AG09309 (cell line): ENCODE measurements at places on chromosomes 6 and 20.

- no peak for DNase-seq
Measured at GRCh38 chr6:129491436-129491835, 218.5 kb downstream of the ARHGAP18 start.

- DNase-seq, result no peak
Measured at GRCh38 chr6:87319271-87319987, 3.0 kb upstream of the SMIM8 start.

- DNase-seq, result peak; percentile 31
Measured at GRCh38 chr6:130935978-130936377, 108.8 kb downstream of the SMLR1 start.

GRCh38 chr6:505374-505773, 113.8 kb downstream of the IRF4 start:
- DNase-seq, result no peak

- DNase-seq, result no peak
Measured at GRCh38 chr20:64279826-64280459, 24.4 kb downstream of the PCMTD2 start.

DNA sequence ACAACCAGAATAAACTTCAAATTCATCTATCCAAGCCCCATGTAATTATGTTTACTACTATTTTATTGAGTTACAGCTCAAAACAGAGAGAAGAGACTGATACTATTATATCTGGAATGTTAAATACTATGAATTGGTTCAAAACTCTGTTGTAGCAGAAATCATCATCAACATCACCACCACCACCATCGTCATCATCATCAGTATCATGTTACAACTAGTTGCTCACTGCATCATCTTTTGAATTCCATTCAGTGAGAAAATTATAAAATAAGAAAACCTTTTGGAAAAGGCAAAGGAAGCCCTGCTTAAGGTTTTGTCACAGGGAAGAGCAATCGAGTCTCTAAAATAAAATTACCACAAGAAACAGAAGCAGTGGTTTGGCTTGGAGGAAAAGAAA, 36.2 kb upstream of the THEMIS start:
- DNase-seq, result no peak

DNA sequence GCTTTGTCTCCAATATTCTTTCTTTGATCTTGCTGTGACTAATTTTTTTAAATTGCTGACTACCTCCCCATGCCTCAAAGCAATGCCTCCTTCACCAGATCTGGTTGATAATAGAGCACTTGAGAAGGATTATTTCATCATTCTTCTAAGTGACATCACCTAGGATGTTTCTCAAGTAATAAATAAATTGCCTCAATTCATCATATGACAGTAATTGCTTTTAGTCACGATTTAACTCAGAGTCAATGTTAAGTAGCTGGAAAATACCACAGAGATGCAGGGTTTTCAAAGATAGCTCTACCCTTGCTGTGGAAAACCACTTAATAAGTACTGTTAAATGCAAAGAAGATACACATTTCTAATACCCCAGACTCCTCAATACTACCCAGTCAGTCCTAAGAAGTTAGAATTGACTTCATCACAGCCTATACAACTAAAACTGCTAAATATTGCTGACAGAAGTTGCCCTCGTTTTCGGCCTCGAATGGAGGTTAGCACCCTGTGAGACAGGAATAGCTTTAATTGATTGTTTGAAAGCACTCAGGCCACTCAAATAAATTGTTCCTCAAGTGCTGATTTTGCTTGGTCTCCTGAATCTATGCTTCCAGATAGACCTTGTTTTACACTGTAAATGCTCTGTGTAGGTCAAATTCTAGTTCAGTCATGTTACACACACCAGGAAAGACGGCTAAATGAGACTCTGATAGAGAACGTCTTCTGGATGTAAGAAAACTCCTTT, 640.6 kb upstream of the CHD6 start:
- no peak for DNase-seq

DNA sequence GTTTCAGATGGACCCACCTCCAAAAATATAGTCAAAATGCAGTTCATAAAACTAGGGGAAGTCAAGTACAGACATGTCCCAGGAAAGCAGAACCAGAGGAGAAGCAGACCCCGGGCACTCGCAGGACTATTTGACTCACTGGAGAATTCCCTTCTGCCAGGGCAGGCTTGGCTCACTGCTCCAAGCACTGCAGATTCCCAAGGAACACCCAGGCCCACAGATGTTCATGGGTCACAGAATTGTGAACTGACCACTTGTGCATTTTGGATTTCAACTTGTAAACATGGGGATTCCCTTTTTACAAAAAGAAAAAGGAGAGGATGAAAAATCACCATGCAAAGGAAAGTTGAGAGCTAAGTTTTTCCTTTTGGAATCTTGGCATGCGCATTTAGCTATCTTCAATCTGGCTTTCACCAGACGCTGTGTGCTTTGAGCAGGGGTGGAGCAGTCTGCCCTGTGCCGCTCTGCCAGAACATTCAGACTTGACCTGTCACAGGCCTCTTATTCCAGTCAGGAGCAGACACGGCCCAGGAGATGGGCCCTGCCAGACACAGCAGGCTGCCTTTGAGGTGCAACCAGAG, 237.5 kb upstream of the TAB2 start:
- DNase-seq, result no peak

GRCh38 chr6:63806573-63806913, 170.9 kb downstream of the PHF3 start:
- no peak for DNase-seq

GRCh38 chr6:25454136-25454535, 175.0 kb downstream of the CARMIL1 start:
- no peak for DNase-seq

DNA sequence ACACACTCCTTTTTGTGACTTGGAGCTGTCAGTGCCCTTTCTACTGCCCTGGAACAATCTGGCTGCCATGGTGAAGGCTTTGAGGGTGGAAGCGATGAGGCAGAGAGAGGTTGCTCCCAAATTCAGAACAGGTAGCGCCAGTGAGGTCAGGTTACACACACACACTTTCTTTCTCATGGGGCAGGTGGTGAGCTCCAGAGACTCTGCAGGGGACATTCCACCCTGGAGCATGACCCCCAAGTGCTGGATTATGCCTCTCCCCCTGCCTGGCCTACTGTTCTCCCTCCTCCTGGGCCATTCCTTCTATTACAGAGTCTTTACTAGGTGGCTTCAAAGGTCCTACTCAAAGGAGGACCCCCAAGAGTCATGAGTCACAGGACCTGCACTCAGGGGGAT, 98.0 kb downstream of the EYA2 start:
- DNase-seq, result no peak

DNA sequence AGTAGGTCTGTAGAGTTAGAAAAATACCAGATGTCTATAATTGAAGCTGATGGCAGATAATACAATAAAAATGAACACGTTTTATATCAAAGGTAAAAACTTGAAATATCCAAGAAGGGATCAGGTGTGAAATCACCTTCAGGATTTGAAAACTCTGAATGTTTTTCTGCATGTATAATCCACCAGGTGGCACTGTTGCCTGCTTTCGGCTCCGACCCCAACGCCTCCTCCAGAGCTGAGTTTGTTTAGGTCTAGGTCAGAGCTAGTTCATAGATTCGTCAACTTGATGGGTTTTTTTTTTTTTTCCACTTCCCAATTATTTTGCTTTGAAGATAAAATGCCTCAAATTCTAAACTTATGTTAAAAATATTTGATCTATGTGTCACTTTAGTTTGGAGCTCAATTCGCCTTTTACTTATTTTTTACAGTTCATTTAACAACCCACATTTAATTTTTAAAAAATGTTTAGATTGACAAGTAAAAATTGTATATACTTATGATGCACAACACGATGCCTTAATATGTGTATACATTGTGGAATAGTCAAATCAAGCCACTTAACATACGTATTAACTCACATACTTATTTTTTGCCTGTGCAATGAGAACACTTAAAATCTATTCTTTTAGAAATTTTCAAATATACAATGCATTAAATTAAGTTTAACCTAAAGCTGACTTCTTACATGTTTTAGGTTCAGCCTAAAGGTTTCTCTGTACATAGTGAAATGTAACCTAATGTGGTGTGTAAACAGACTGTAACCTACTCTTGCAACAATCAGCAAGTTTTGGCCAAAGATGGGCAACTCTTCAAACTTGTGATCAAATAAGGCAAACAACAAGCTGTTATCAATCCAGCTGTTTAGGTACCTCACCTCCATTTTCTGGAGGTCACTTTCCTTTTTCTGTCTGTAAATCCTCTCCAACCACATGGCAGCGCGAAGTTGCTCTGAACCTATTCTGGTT, 39.4 kb upstream of the ENPP4 start:
- peak; percentile 5 for DNase-seq

DNA sequence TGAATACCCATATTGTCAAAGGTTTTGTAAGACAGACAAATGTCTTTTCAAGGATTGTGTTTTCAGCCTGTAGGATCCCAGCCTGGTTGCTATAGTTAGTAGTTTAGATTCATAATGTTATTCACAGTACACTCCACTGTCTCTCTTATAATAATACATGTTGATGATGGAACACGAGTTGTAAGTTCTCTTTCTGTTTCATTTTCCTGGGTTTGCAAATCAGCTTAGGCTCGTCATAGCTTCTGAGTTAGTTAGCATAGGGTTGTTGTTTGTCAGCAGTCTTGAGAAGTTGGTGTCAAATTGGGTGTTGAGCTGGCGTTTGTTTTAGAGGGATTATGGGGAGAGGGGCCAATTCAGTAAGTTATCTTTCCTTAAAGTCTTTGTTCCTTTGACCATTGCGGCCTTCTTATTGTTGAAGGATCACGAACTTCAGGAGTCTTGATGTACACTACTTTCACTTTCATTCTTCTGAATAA, 45.8 kb downstream of the QKI start:
- no peak for DNase-seq

- no peak for DNase-seq
Measured at GRCh38 chr20:45449528-45449927, 20.0 kb upstream of the WFDC2 start.

- no peak for DNase-seq
Measured at GRCh38 chr6:112087916-112088315, 525 bp downstream of the FAM229B start.

GRCh38 chr6:40788661-40789655, 201.8 kb upstream of the LRFN2 start:
- DNase-seq, result no peak

GRCh38 chr20:44034965-44035635, 120.4 kb downstream of the TOX2 start:
- no peak for DNase-seq

DNA sequence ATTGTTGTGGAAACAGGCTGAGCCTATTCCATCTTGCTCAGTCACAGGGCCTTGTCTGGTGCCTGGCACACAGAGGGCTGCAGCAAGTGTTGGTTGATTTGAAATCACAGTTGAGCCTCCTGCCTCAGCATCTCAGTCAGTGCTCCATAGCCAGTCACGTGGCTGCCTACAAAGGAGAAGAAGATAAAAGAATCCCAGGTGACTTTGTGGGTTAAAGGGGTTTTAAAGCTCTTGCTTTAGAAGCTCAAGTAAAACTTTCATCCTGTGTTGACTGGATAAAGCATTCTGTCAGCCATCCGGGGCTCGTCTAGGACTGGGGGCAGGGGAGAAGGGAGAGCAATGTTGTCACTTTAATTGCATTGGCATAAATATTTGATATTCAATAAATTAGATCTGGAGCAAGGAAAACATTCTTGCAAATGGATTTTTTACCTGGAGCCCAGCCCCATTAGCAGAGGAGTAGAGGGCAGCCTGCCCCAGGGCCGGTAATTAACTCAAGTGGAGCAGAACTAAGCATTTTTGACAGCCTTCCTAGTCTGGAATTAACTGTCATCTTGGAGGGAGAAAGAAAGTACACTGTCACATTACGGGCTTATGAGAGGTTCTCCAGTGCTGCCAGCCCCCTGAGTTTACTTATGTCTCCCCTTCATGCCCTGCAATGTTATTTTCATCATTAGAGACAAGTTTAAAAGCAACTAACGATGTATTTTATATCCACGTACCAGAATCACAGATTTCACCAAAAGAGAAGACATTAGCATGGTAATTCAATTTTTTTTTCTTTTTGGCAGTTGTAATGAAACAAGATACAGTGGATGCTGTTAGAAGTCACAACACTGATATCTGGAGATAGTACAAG, 71.7 kb upstream of the GTSF1L start:
- no peak for DNase-seq

- no peak for DNase-seq
Measured at GRCh38 chr20:59561228-59561605, 43.1 kb upstream of the PHACTR3 start.

GRCh38 chr20:56776345-56776744, 147.2 kb downstream of the TFAP2C start:
- DNase-seq, result no peak

- no peak for DNase-seq
Measured at GRCh38 chr20:22688485-22688884, 104.1 kb upstream of the FOXA2 start.

GRCh38 chr20:46357030-46357514, 48.8 kb upstream of the CDH22 start:
- no peak for DNase-seq

- DNase-seq, result peak; percentile 1
Measured at GRCh38 chr20:35561268-35561667, 19.4 kb downstream of the ERGIC3 start.

GRCh38 chr6:3045777-3046176, 22.5 kb upstream of the RIPK1 start:
- DNase-seq, result no peak

- peak; percentile 59 for DNase-seq
Measured at GRCh38 chr20:63740627-63741353, 1.2 kb downstream of the SLC2A4RG start.

- DNase-seq, result no peak
Measured at GRCh38 chr6:16658348-16659034, 102.8 kb downstream of the ATXN1 start.

DNA sequence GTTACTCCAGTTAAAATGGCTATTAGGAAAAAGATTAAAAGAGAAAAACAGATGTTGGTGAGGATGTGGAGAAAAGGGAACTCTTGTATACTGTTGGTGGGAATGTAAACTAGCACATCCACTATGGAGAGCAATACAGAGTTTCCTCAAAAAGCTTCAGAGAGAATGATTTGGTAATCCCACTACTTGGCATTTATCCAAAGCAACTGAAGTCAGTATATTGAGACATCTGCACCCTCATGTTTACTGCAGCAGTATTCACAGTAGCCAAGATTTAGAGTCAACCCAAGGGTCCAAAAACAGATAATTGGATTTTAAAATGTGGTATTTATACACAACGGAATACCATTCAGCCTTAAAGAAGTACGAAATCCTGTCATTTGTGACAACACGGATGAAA, 469.5 kb downstream of the QKI start:
- no peak for DNase-seq

DNA sequence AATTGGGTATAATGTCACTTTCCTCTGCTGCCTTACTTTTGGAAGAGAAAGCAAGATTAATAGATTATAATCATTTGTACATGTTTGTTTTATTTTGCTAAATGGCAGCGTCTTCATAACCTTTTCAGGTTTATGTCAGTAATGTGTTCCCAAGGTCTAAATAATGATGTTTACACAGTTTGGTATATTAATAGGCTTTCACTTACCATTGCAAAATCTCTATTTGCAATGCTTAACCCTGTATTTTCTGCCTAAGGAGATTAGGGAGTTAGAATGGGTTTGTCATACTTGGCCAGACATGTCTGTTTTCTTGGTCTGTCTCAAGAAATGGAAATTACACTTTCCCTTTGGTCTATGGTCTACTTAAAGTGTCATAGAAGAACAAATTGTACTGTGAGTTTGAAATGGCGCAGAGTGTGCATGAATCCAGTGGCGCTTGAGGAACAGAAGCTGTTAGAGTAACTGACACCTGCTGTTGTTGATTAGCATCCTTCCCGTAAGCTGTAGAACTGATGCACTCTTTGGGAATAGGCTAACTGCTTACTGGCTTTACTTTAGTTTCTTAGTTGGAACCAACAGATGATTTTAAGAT, 261.1 kb downstream of the SAMD5 start:
- DNase-seq, result no peak
